ENCODE measurements at places on chromosomes 3 and 15.

DNA sequence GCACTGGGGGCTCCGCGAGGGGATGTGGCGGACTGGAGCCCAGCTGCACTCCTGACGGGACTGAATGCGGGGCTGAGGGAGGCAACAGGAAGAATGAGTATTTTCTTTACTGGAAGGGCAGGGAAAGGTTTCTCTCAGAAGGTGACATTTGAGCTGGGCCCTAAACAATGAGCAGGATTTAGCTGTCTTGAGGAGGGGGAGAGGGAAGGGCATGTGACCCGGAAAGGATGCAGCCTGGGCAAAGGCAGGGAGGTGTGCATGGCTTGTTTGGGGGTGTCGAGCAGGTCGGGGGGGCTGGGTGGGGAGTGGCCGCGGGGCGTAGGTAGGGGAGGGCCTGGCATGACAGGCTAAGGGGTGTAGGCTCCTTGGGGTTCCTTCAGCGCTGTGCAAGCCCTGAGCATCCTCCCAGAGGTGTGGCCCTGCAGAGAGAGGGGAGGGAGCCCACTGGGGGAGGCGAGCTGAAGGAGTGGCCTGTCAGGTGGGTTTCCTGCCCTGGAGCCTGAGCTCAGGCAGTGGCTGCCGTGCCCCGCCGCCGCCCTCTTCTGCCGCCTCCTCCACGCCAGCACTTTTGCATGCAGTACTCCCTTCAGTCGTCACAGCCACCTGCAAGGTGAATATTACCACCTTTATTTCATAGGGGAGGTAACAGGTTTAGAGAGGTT, 17.2 kb upstream of the ANKDD1A start:
- no peak for DNase-seq

DNA sequence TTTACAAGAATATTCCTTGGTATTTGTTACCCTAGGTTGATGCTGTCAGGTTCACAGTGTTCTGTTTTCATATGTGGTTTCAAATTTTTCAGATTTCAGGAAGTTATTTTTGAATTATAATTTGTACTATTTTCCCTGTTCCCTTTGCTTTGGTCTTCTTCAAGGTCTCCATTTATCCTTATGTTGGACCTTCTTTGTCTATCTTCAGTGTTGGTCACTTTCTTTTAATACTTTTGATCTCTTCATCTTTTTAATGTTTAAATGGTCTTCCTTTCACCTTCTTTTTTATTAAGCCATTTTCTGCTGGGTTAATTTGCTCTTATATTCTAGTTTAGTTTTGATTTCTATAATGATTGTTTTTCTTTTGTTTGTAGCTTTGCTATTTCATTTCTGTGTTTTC, 61.3 kb downstream of the KLHL25 start:
- no peak for DNase-seq

DNA sequence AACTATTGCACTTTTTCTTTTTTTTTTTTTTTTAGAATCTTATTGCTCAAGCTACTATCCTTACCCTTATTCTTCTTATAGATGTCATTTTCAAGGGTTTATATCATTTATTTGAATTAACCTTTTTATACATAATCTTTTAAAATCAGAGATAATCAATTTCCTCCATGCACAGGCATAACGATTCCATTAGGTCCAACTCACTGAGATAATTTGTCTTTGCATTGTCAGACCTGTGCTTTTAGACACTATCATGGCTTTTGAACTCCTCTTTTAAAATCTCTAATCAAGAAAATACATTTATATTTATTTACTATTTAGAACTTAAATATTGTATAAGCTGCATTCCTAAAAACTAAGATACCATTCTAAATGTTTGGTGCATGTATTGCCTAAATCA, 1454.9 kb downstream of the ZPLD1 start:
- DNase-seq, result no peak

- no peak for DNase-seq
Measured at GRCh38 chr3:60801307-60801706, 449.9 kb downstream of the FHIT start.

- DNase-seq, result no peak
Measured at GRCh38 chr3:128814519-128815317, 64.7 kb upstream of the ACAD9 start.

GRCh38 chr3:4889896-4890295, 89.3 kb upstream of the BHLHE40 start:
- no peak for DNase-seq

DNA sequence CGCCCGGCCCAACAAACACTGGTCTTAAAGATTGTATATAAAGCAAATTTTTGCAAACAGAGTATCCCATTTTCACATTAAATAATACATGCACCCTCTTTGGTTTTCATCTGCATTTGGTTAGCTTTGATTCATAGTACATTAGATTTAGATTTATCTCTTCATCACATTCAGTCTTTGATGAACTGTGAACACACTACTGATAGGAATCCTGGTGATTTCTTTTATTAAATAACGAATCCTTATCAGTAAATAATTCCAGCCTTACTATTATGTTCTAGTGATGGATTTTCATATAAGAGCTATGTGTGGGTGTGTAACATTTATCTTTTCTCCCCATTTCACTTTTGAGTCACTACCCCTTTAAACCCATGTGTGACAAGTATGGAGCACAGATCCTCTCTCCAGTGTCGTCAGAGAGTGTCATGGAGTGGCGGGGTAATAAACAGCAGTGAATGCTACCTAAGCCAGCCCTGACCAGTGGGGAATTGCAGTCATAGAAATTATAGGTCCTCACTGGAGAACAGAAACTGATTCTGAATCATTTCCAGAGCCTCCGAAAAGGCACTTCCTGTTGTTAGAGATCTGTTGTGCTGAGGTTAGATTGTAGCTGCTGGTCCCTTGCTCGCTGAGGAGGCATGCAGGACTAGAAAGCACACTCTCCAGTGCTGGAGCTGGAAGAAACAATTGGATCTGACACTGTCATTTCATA, 22.0 kb downstream of the SLC7A14 start:
- peak; percentile 51 for DNase-seq

- no peak for DNase-seq
Measured at GRCh38 chr3:168975576-168975975, 687.9 kb downstream of the MECOM start.

DNA sequence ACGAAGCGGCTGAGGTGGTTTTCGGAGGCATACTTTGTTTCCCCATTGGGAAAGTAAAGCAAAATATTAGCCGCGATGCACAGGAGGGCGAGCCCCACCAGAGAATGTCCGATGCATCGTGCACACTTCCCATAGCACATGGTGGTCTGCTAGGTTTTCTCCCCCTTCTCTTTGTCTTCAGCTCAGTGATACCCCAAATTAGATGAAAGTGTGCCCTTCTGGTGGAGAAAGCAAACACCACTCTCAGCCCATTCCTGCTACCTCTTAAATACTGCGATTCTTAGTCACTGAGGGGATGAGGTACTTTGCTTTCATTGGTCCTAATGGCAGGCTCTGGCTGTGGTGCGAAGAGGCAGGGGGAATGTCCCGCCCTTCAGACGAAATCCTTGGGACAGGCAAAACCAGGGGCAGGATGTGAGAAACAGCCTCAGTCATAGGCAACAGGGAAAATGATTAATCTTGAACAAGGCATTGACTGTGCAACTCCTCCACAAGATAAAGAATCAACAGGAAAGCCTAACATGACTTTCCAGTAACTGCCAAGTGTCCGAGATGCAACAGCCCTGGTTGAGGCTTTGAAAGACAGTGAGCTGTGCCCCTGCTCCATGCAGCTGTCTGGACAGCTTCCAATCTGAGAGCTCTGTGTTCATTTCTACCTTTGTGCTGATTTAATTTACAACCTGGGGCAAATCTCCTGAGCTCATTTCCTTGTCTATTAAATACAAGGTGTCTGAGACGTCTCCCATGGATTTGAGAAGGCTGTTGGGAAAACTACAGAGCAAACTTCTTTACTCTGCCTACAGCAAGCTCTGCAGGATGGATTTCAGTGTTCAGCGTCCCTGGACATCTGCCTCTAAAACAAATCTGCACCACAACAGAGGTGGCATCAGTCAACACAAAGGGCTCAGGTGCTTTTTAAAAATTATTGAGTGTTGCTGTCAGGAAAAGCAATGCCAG, at the start of gene TM4SF1:
TM4SF1 (minus strand) TSS at position 242 of the 957 bp plus-strand sequence; CDS start at position 140, 102 bp downstream.
- peak; percentile 100 for DNase-seq

GRCh38 chr3:71101626-71102025, 481.9 kb downstream of the FOXP1 start:
- no peak for DNase-seq

DNA sequence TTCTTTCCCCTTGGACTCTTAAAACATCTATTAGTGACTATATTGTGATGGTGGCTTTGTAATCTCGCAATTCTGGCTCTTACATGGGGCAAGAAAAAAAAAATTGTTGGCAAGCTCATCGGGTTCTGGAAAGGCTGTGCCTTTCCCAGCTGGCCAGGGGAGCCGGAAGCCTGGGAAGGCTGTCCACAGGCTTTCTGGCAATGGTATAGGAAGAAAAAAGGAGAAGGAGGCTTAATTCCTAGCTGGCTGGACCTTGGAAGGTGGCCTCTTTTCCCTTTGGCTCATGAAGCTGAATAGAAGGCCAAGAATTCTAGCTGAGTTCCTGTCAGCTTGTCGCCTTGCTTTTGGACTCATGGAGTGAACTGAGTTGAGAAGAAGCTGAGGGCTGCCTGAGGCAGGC, 243.5 kb upstream of the SEMA6D start:
- DNase-seq, result peak; percentile 84

- DNase-seq, result peak; percentile 43
Measured at GRCh38 chr3:141646760-141647561, 91.1 kb upstream of the RNF7 start.

DNA sequence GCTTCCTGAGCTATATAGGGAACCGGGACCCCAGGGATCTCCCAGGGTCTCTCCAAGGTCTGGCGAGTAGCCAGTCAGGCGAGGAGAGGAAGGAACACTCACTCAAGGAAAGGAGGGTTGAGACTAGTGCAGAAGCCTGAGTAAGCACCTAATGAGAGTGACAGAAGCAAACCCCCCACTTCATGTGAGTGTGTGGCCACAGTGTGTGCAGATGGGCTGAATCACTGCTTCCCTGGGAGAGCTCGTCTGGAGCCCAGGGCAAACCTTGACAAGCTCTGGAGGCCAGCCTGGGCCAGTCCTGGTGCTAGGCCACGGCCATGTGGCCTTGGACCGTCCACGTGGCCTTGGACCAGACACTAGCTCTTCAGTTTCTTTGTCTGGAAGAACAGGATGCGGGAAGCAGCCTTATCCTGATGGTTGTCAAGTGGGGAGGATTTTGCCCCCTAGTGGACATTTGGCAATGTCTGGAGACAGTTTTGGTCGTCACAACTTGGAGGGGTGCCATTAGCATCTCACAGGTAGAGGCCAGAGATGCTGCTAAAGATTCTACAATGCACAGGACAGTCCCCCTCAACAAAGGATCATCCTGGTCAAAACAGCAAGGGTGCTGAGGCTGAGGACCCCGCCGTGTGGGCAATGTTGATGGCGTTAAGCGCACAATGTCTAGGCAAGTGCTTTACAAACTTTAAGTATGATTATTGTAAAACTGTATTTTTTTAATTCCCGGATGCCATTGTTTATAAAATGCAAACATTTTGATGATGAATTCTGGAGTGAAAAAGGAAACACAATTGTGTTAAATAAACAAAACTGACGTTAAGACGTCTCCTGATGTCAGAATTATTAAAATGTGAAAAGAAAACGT, 34.8 kb upstream of the CTSH start:
- peak; percentile 26 for DNase-seq

GRCh38 chr3:126914226-126914625, 68.7 kb upstream of the PLXNA1 start:
- no peak for DNase-seq

- no peak for DNase-seq
Measured at GRCh38 chr3:8571256-8571655, 69.6 kb downstream of the LMCD1 start.

GRCh38 chr3:155946178-155946577, 75.7 kb downstream of the GMPS start:
- no peak for DNase-seq

DNA sequence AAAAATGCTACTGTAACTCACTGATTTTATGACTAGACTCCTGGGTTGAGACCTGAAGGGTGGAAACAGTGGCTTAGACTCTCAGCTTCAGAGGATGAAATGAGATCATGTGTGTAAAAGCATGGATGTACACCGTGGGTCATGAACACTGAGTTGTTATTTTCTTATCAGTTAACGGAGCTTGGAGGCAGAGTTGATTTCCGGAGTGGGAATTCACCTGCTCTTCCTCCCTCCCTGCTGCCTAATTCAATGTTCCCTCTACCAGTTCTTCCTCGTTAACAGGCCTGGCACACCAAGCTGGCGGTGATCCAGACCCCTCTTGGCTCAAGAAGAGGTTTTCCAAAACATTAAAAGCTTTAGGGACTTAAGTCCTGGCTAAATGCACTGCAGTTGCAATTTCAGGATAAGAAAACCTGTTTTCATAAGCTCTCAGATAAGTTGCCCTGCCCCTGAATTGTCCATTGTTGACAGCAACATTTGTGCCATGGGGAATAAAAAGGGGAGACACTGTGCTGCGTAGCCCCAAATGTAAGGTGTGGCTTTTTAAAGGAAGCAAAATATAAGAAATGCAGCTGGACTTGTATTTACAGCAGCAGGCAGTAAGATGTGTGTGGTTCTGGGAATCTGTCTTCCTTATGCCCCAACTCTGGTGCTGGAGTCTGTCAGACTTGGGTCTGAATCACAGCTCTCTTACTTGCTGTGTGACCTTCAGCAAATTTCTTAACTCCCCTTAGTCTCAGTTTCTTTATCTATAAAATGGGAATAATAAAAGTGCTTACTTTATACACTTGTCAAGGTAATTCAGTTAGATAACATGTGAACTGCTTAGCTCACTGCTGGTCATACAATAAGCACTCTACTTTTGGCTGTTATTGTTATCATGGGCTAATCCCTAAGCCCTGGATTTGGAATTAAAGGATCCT, 9.9 kb downstream of the PDIA5 start:
- no peak for DNase-seq

- DNase-seq, result no peak
Measured at GRCh38 chr15:36599620-36600433, 20.4 kb downstream of the CDIN1 start.

DNA sequence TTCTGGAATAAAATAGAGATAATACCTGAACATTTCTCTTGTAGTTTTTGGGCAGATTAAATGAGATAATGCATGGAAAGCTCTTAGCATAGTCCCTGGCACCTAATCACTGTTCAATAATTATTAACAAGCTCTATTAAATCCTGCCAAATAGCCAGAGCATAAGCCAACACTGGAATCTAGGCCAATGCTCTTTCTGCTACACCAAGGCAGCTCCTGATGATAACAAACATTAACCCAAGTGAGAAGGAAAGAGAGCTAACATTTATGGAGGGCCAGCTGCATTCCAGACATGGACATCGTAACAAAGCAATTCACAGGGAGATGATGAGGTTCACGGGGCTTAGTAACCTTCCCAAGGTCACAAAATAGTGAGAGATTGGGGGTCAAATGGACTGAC, 23.3 kb downstream of the LARP6 start:
- no peak for DNase-seq

- no peak for DNase-seq
Measured at GRCh38 chr3:99634881-99635280, 3.5 kb upstream of the COL8A1 start.

- DNase-seq, result no peak
Measured at GRCh38 chr3:114364806-114365654, 71.2 kb downstream of the TIGIT start.

DNA sequence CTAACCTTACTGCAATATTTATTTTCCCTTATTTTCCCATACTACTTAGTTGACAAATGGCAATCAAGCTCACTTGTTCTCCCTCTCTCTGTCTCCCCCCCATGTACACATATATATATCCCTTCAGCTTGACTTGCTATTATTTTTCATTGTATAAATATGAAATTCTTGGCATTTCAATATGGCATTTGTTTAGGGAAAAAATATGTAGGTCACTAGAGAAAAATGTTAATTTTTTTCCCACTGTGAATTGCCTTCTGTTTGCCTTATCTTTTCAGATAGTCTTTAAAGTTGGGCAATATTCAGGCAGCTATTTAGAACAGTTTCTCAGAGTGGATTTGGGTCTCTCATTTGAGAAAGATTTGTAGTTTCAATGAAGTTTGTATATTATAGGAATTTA, 62.8 kb upstream of the UTS2B start:
- DNase-seq, result no peak
